ENCODE measurements at places on chromosomes 3 and 15. TPM values are rescaled to one million over a fixed set of nuclear protein-coding genes. Genes with fewer than 3 reads are reported as not detected.

Gene KLHL25
- 5.2 TPM for total RNA-seq

Gene SLC9C1
- total RNA-seq: not detected

Gene MAP1A
- 1.3 TPM for total RNA-seq

Gene ARL14
- not detected for total RNA-seq

Gene TUSC7
- not detected for total RNA-seq

DNA sequence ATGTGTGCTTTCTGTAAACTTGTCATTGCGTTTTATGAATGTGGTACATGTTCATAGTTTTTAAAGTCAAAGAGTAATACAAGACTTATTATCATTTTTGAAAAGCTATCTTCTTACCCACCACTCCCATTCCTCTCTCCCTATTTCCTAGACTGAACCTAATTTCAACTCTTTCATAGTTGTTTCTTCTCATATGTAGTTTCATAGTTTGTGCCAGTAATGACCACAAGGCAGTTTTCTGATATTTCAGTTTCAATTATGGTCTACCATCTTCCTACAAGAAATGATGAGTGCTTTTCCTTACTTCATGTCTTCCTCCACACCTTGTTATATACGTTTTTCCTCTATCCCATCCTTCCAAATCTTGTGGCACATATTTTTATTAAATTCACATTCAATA lies 445.0 kb upstream of the GOLIM4 start:
- H3K27ac ChIP-seq: no peak overlapping the region
- no peaks in the 10 kb centered on the region for H3K36me3 ChIP-seq
- no peak for DNase-seq
- H3K27me3 ChIP-seq: no peaks in the 10 kb centered on the region

DNA sequence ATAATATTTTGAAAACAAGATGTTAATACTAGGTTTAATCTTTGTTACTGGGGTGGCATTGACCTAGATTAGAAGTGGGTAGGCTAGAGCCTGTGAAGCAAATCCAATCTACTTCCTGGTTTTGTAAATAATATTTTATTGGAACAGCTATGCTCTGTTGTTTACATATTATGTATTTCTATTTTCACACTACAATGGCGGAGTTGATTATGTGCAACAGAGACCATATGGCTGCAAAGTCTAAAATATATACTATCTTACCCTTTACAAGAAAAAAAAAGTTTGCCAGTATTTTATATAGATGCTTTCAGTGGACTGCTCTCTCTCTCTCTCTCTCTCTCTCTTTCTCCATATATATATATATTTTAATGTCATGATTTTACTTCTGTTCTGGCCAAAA lies 244.2 kb downstream of the NLGN1 start:
- DNase-seq: no peak
- no peak overlapping the region for H3K4me3 ChIP-seq
- no peaks in the 10 kb centered on the region for H3K36me3 ChIP-seq
- H3K27me3 ChIP-seq: no peaks in the 10 kb centered on the region
- H3K27ac ChIP-seq: no peak overlapping the region

DNA sequence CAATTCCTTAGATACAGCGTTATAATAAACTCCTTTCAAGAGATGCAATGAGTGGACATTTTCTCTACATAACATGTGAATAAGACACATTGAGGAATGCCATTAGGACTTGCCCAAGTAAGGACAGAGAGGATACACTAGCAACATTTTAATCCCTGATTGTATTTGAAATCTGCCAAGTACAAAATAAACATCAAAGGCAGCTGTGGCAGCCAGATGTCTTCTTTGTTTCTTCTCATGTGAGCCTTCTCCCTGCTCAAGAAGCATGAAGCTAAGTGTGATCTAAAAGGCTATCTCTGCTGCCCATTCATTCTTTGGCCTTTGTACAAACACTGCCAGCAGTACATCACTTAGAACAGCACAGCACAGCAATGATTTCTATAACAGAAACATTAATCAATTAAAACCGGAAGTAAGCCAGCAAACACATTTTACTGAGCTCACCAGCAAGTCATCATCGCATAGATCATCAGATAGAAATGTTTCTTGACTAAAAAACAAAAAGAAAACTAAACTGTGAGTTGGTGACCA lies 364.0 kb downstream of the CNTN6 start:
- DNase-seq: no peak
- H3K4me1 ChIP-seq: no peaks in the 10 kb centered on the region
- H3K27ac ChIP-seq: no peak overlapping the region
- no peaks in the 10 kb centered on the region for H3K27me3 ChIP-seq
- no peaks in the 10 kb centered on the region for H3K36me3 ChIP-seq
